ENCODE measurements at places on chromosomes 5 and 9.

DNA sequence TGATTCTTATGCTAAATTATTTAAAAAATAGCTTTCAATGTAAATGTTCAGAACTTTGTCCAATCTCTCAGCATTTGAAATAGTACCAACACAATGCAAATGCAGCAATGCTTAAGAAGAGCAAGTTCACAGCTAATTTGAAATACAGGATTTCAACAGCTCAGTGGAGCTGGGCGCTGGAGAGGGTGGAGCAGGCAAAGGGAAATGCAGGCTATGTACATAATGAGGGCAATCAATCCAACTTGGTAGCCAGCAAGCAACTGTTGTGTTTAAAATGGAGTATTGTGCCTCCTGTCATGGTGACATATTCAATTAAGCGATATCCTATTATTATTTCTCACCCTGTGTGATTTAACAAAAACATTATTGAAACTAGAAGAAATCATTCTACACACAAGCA, 568.8 kb downstream of the PSAT1 start:
- no peak for DNase-seq

- no peak for DNase-seq
These were observed 67.8 kb downstream of the LHX2 start for GRCh38 chr9:124079176-124079925.

DNA sequence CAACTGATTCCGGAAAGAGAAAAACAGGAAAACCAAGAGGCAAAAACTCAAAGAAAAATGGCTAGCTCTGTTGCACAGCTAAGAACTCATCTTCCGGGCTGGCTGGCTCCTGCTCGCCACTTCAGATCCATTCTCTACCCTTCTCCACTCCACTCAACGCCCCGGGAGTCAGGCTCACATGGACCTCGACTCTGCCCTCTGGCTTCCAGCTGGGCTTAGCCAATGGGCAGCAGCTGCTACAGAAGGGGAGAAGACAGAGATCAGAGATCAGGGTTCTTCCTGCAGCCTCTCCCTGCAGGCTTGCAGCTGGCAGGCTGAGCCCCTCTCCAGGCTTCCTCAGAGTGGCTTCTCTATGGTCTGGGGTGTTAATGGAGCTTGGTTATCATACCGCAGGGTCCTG, 187.5 kb downstream of the MED10 start:
- no peak for DNase-seq

DNA sequence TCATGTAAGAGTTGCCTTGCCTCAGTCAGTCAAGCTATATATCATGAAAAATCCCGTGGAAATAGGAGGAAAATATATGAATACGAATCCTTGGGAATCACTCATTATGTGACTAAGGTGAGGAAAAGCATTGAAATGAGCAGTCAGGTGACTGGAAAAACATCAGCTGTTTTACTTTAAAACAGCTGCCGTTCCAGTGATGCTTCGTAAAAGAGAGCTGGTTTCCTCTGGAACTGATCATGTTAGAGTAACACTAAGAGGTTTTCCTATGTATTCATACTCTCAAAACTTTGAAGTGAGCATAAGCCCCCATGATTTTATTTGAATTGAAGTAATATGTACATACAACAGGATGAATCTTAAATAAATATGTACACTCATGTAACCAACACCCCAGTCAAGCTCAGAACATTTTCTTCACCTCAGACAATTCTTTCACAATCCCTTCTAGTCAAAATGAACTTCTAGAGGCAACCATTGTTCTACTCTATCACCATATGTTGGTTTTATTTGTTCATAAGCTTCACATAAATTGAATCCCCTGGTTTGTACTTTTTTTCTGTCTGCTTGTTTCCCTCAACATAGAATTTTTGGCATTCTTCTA, 107.7 kb downstream of the SLC25A46 start:
- no peak for DNase-seq

GRCh38 chr9:128365525-128365924, 5.6 kb upstream of the URM1 start:
- DNase-seq = no peak

DNA sequence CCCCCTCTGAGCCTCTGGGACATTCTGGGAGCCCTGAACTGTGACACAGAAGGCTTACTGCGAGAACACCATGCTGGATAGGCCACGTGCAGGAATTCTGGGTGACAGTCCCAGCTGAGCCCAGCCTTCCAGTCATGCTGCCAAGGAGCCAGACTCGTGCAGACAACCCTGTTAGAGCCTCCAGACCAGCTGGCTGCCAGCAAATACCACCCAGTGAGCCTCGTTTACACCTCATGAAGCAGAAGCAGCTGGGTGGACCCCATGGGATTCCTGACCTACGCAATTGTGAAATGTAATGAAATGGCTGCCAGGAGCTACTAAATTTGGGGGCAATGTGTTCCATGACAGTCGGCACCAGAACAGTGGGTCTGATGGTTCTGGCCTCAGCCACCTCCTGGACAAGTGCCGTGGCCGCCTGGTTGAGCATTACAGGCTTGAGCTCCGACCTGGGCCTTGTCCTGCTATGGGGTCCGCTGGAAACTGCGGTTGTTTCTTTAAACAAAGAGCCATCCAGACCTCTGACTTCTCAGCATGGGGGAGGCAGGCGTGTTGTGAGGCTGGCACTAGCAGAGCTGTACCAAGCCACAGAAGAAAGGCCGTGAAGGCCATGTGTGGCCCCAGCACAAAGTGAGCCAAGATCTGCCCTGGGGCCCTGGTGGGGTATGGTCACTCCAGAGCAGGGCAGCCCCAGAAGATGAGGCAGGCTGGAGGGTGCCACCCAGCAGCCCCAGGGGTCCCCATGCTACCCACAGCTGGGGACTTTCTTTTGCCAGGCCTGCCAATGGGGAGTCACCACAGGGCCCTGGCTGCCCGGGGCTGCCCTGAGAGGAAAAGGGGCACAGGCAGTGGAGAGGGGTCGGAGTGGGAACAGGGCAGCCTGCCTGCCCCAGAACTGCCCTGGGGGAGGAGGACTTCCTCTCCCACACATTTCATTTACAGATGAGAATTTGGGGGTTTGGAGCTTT, 19.3 kb upstream of the RXRA start:
- DNase-seq = no peak

DNA sequence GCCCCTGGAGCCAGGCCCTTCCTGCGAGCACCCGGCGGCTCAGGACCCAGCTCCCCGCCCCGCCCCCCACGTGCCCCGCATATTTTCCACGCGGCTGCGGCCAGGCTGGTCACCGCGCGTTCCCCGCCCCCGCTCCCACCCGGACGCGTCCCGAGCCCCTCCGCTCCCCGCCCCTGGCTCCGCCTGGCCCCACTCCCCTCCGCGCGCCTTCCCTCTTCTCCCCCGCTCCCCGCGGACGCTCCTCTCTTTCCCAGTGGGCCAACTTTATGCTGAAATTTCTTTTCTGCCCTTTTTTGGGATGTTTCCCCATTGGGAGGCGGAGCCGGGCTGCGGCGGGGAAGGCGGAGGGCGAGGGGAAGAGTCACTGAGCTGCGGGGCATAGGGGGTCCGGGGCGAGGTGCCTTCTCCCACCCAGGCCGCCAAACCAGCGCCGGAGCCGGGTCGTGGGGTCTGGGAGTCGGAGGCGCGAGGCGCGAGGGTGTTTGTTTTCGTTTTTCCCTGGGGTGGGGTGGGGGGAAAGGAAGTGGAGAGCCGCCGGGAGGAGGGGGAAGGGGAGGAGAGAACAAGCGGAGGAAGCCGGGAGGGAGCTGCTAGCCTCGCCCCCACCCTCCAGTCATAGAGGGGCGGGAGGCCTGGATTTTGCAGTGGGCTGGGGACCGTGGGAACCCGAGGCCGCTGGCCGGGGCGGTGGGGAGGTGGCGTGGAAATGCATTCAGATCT, 1.0 kb upstream of the TPM2 start:
- DNase-seq = peak; percentile 66

DNA sequence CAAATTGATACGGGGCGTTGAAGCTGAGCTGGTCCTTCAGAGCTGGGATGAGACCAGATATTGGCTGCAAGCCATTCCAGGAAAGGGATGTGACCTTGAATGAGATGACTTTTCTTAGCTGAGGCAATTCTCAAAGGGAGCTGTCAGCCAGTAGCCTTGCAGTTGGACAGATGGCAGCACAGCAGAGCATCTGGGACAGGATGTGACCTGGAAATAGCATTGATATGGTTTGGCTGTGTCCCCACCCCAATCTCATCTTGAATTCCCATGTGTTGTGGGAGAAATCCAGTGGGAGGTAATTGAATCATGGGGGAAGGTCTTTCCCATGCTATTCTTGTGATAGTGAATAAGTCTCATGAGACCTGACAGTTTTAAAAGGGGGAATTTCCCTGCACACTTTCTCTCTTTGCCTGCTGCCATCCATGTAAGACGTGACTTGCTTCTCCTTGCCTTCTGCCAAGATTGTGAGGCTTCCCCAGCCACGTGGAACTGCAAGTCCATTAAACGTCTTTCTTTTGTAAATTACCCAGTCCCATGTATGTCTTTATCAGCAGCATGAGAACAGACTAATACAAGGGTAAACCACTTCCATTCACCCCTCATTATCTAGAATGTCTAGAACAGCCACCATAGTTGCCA, 19.8 kb upstream of the MTX3 start:
- no peak for DNase-seq

GRCh38 chr5:90843443-90843842, 284.8 kb downstream of the ADGRV1 start:
- no peak for DNase-seq

- DNase-seq = no peak
These were observed 84.8 kb upstream of the NEURL1B start for GRCh38 chr5:172556262-172556661.

DNA sequence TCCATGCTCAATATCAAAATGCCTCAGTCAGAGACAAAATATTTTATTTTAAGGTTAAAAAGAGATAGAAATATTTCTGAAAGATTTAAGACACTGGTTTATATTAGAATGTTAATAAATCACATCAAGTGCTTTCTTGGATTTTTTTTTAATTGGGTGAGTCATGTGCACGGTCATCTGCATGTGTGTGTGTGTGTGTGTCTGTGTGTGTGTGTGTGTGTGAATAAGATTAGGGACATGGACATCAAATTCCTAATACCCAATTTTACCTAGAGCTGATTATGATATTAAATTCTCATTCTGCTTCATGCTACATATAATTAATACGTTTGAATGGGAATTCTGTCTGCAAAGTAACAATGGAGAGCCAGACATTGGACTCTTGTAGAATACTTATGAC, 122.9 kb downstream of the BASP1 start:
- DNase-seq = no peak

GRCh38 chr9:116442528-116442927, 244.6 kb upstream of the TRIM32 start:
- DNase-seq = no peak

DNA sequence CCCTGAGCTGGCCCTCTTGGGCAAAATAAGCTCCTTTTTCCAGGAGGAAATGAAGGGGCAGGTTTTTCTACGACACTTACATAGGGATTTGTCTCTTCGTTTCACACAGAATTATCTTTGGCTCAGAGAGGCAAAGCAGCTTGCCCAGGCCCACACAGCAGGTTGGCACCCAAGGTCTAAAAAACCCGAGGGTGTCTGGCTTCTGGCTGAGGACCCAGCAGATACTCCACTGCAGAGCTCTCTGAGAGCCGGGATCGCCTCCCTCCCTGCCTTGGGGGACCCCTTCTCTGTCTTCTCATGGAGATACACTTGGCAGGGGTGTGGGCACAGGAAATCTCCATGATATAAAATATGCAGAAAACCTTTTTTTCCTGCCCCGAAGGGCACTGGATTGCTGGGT, 29.0 kb upstream of the LHX2 start:
- DNase-seq = no peak

DNA sequence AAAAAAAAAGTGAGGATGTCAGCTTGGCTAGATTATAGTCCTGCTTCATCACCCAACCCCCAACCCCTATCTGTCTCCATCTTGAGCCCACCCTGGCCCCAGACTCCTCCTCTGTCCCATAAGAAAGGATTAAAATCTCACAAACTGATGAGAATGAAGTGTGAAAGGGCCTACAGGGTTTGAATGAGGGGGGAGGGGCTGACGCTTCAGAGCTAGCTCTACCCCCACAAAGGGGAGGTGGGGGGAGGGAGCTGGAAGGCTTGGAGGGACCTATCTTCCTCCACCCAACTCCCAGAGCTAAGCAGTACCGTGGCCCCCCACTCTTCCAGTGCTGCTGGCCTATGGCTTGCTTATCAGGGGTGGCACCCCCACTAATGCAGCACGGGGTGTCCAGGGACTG, 43.7 kb upstream of the HAND1 start:
- no peak for DNase-seq

DNA sequence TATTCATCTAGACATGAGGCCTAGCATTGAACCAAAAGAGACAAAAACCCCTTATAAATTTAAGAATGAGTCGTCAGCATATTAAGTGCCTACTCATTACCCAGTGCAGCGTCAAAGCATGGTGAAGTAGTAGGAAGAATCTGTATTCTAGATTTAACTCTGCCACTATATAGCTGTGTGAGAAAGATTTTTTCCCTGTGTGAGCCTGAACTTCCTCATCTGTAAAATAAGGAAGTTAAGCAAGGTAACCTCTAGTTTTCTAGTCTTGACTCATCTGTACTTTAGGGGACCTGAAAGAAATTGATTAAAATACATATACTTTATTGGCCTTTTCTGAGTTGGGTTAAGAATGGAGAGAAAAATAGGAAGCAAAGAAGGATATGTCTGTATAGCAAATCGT, 82.1 kb upstream of the RUSC2 start:
- no peak for DNase-seq

DNA sequence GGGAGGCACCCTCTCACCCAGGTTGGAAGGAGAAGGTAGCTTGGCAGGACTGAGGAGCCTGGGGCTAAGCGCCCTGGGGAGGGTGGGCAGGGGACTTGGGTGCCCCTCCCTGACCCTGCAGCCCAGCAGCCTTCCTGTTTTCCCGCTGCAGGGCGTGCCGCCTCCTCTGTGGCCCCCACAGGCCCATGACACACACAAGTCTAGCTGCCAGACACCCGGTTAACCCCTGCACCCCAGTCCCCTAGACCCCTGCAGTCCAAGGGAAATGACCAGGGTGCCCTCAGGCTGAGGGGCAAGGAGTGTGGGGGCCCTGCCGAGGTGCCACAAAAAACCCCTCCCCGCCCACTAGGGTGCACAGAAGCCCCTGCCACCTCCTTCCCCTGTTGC, 33.0 kb downstream of the GOLGA2 start:
- DNase-seq = no peak

DNA sequence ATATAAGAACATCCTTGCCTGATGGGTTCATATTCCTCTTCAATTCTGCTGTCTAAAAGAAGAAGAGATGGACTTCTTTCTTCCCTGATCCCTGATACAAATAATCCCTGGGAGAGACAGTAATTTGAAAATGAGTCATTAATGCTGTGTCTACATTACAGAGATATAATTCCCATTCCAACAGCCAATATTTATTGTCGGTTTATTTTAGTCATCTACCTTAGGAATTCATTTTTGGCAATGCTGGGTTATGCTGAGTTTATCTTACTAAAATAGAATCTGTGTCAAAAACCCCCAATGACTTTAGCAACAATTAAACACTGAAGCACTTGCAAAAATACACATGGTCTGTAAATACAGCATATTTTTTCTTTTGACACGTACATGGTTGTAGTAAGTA, 23.9 kb downstream of the ZNF474 start:
- DNase-seq = no peak

GRCh38 chr5:132941331-132941730, 22.1 kb downstream of the AFF4 start:
- no peak for DNase-seq

Measured in Caco-2 (cell line).